ENCODE measurements at places on chromosomes 6 and 20.

DNA sequence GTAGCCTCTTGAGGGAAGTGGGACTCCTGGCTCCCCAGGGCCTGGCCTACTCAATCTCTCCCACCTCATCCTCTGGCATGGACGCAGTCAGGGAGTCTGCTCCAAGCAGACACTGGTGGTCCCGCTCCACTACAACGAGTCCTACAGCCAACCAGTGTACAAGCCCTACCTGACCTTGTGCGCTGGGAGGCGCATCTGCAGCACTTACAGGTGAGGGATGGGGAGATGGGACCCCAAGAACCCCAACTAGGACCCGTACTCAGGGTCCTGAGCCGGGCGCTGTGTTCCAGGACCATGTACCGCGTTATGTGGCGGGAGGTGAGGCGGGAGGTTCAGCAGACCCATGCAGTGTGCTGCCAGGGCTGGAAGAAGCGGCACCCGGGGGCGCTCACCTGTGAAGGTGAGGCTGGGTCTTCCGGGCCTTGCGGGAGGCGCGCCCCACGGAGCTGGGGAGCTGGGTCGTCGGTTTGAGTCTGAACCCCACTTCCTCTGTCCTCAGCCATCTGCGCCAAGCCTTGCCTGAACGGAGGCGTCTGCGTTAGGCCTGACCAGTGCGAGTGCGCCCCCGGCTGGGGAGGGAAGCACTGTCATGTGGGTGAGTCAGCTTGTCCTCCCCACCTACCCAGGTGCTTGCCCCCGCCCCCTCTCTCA is 2.1 kb downstream of the EGFL8 start:
- no peak for DNase-seq

DNA sequence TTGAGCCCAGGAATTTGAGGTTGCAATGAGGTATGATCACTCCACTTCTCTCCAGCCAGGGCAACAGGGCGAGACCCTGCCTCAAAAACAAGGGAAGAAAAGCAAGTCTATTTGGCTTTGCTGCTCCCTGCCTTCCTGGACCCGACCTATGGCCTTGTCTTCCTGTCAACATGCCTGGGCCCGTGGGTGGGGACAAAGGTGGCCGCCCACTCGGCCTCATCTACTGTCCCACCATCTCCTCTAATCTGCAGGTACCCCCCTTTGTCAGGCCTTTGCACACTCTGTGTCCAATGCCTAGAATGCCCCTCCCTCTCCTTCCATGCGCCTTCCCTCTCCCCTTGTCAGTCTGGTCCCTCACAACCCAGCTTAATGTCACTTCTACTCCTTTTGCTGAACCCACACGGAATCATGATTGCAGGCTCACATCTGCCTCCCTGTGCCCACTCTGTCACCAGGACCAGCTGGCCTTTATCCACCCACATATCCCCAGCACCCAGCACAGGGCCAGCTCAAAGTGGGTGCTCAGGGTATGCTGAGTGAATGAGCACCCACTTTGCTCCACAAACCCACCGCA is 40.3 kb downstream of the MDFI start:
- DNase-seq: no peak

GRCh38 chr20:46624946-46625345 is 26.3 kb downstream of the SLC13A3 start:
- no peak for DNase-seq

DNA sequence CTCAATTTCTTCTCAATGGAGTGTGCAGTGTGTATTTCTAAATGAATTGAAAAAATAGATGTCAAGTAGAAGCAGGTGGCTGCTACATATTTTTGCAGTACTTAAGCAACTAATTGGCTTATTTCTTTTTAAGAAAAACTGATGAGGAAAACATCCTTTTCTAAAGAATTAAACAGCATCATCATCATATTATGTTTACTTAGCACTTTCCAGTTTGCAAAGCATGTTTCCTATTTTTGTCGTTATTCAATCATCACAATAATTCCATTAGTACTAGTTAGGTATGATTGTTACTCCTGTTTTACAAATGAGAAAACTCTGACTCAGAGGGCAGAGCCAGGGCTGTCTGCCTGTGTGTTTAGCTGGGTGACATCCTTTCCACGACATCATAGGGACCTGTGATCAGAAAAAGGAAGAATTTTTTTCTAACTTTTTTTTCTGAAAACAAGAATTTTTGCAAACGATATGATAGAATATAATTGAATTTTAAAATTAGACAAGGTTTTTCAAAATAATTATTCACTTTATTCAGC is 22.7 kb upstream of the BMP6 start:
- DNase-seq: no peak
